Smooth muscle cell of the brain vasculature (primary cell): ENCODE measurements at places on chromosomes 3 and 15.

DNA sequence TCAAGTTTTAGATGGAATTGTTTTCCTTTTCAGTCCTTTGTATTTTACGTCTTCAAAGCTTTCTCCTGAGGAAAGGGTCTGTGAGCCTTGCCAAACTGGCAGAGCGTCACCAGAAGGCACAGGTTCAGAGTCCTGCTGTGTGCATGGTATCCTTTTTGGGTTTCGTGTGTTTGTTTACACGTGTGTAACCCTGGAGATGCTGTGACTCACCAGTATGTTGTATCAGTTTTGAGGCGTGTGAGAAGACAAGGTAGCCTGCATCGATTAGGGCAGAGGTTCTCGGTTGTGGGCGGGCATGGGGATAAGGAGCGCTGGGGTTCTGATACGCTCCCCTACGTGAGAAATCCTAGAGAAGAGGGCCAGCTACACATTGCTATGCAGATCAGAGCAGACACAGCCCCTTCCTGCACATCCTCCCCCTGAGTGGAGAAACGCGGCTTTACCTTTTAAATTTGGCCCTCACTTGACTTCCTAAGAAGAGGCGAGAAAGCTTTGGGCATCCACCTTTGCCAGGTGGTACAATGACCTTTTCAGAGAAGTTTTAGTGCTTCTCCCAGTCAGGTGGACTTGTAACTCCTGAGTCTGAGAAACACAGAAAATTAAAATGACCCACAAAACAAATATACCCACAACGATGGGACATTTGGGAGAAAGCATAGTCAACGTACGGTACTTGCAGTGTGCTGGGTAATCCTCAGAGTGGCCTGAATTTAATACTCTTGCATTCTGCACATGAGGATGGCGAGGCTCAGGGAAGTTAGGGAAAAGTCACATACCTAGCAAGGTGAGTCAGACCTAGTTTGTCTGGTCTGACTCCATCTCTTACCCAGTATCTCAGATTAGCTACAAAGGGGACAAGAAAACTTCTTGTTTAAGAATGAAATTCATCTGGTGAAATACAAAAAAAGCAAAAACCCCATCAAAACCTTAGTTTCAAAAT lies 38.1 kb downstream of the TRAK1 start:
- DNase-seq, result no peak

GRCh38 chr3:53199834-53200233 lies 38.8 kb downstream of the PRKCD start:
- no peak for DNase-seq

- DNase-seq, result no peak
These were observed 102.4 kb downstream of the ETFA start for GRCh38 chr15:76208786-76209424.

- no peak for DNase-seq
These were observed 112.2 kb downstream of the OXNAD1 start for GRCh38 chr3:16377196-16377595.

DNA sequence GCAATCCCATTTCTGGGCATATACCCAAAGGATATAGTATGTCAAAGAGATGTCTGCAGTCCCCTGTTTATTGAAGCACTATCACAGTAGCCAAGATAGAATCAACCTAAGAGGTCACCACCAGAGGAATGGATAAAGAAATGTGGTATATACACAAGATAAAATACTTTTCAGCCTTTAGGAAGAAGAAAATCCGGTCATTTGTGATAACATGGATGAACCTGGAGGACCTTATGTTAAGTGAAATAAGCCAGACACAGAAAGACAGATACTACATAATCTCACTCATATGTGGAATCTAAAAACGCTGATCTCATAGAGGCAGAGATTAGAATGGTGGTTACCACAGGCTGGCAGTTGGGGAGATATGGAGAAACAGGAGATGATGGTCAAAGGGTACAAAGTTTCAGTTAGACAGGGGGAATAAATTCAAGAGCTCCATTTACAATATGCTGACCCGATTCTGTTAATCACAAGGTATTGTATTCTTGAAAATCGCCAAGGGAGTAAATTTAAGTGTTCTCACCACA lies 195.8 kb downstream of the MTHFS start:
- no peak for DNase-seq

- no peak for DNase-seq
These were observed 407.5 kb upstream of the NECTIN3 start for GRCh38 chr3:110664148-110664547.

GRCh38 chr15:63870043-63870394 lies 36.3 kb upstream of the HERC1 start:
- DNase-seq, result no peak

DNA sequence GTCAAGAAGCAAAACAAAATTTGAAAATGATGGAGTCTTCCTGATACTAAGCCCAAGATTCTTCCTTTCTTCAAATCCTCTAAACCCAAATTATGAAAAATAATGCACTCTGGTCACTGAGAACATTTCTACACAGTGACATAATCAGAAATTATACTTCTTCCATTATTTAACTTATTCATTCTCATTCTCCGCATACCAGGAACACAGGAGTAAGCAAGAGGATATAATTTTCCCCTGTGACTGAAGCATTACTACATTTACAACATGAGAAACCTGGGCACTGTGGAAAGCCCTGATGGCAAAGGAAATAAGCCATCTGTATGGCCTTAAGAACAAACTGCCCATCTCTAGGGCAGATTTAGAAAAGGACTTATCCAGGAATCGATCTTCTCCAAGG lies 47.0 kb downstream of the EXD1 start:
- no peak for DNase-seq

DNA sequence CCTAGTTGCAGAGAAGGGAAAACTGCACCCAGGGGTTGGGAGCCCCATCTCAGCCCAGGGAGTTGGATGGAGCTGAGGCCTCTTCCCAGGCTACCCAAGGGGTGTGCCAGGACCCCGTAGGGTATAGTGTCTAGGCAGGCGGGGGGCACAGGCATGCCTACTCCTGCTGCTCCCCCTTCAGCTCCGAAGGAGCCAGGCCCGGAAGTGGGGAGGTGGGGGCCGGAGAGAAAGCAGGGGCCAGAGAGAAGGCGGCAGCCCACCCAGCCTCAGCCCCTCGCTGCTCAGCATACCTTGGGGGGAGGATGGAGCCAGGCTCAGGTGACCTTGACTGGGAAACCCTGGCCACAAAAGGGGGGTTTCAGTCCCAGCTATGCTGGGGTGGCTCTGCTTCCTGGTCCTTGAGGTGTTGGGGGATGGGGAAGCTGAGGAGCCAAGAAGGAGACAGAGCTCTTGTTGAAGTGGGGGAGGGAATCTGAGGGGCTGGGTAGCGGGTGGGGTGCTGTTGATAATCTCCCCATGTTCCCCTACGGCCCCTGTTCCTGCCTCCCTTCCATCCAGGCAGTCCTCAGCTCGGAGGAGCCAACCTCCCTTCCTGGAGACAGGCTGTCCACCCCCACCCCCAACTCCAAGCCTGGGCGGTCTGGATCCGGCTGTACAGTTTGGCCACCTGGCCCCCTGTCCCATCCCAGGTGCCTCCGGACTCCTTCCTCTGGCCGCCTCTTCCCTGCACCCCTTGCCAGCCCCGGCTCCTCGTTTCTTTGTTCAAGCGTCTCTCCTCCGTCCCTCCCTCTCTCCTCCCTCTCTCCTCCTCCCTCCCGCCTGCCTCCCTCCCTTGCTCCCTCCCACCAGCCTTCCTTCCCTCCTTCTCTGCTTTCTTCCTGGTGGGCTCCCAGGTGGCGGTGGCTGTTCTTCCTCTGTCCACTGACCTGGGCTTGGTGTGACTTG lies 1.7 kb downstream of the SEMA3F start:
- no peak for DNase-seq

DNA sequence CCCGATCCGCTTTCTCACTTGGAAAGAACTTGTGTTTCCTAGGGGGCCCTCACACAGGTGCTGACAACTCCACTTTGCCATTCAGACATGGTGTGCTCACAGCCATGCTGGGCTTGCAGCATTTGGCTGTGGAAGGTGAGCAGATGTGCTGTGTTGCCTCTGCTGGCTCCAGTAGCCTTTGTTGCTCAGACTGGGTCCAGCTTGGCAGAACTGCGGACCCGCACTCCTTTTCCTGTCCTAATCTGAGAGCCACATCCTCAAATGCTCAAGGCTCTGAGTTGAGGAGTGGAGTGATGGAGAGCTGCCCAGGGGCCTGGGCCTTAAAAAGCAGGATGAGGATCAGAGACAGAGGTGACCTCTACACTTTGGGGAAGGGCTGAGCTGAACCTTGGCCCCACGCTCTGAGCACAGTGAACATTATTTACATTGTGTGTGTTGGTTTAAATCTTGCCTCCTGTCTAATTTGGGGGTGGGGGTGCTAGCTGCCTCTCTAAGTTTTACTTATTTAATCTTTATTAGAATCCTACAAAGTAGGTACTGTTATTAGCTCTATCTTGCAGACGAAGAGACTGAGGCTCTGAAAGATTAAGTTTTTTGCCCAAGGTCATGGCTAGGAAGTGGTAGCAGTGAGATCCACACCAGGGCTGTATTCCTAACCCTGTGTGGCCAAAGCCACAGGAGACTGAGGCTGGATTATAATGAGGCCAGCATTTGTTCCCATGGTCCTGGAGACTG lies 17.2 kb downstream of the ACOX2 start:
- DNase-seq, result no peak

DNA sequence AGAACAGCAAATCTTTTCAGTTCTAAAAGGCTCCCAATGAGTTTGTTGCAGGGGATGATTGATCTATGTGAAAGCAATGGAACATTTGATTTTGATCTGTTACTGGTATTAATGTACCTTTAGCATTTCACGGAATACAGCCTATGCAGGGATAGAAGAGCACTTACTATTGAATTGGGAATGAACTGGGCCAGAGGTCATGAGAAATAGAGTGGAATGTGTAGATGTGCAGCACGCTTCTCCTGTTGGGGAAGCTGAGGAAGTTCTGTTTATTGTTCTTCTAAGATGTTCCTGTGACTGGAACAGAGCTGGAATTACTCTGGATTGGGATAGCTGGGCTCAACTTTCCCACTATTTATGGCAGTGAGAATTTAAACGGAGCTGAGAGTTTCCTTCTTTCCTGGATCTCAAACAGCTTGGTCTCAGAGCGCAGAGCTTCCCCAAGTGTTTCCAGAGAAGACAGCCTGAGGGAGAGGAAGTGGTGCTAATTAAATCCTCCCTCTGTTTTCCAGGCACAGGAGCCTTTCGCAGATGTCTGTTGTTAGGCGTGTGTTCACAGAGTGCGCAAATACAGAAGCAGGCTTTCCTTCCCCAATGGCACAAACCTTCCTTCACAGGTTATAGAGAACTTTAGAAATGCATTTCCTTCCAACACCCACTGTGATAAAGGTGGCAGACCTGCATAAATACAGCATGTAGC lies 32.5 kb downstream of the TPRG1 start:
- DNase-seq, result no peak

GRCh38 chr15:100769975-100770340 lies 109.7 kb upstream of the ALDH1A3 start:
- DNase-seq, result no peak

DNA sequence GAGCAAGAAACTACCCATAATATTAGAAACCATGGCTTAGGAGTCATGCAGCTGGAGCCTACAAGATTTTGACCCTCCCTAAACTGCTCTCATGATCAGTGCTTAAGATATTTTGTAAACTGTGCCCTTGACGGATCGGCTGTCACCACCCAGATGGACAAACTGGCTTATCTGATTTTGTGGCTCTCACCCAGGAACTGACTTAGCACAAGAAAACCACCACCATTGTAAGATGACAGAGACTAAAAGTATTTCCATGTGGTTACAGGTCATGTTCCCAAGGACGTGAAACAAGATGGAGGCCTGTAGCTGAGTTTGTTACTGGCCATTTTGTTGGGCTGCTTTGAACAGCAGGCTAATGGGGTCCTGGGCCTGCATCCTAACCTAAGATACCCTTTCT lies 940.9 kb downstream of the OTOL1 start:
- DNase-seq, result no peak

GRCh38 chr3:120048355-120049041 lies 45.7 kb downstream of the GSK3B start:
- no peak for DNase-seq

GRCh38 chr15:23854912-23855659 lies 168.0 kb upstream of the NDN start:
- no peak for DNase-seq

- DNase-seq, result no peak
These were observed 202.7 kb downstream of the ITPR1 start for GRCh38 chr3:4695846-4696245.

DNA sequence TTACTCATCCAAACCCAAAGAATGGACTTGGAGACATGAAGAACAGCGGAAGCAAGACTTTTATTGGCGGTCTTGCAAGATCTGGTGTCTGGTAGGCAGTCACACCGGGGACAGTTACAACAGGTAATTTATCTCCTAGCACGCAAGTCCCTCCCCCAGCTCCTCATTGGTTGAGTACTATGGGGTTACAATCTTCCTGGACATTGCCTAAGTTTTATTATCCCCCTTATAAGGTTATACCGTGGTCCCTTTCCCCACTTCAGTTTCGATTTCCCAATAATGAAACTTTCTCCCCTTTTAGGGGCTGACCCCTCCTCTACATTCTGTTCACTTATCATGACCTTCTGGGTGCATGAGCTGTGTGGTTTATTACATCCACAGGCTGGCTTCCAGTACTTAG lies 18.7 kb downstream of the ARL8B start:
- DNase-seq, result no peak

DNA sequence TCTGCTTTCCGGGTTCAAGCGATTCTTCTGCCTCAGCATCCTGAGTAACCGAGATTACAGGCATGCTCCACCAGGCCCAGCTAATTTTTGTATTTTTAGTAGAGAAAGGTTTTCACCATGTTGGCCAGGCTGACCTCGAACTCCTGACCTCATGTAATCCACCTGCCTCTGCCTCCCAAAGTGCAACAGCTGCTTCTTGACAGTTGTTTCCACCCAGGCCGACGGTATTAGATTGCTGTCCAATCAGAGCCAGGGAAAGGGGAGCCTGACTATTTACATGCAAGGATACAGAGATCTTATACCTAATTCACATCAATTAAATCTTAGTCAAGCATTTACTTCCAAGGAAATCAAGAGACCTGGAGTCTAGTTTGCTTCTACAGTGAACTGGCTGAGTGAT lies 4.0 kb upstream of the CAPN3 start:
- no peak for DNase-seq

- DNase-seq, result no peak
These were observed 30.7 kb downstream of the ATP13A5 start for GRCh38 chr3:193347521-193348501.

DNA sequence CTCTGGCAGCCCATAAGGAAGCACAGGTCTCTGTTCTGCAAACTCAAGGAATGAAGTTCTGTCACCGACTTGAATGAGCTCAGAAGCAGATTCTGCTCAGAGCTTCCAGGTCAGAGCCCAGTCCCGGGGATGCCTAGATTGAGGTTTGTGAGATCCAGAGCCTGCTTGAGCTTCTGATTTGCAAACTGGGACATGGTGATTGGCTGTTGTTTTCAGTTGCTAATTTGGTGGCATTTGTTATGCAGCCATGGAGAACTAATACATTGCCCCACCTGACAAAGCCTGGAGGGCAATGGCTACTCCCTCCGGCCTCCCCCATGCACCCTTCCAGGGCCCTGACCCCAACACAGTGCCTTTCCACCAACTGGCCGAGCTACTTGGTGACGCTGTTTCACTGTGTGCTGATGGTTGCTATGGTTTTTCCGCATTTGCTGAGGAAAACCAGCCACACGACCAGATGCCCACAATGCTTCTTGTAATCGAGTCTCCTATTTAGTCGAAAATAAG lies 379.5 kb upstream of the ATP10A start:
- no peak for DNase-seq
